ENCODE measurements at places on chromosomes 3 and 15.

DNA sequence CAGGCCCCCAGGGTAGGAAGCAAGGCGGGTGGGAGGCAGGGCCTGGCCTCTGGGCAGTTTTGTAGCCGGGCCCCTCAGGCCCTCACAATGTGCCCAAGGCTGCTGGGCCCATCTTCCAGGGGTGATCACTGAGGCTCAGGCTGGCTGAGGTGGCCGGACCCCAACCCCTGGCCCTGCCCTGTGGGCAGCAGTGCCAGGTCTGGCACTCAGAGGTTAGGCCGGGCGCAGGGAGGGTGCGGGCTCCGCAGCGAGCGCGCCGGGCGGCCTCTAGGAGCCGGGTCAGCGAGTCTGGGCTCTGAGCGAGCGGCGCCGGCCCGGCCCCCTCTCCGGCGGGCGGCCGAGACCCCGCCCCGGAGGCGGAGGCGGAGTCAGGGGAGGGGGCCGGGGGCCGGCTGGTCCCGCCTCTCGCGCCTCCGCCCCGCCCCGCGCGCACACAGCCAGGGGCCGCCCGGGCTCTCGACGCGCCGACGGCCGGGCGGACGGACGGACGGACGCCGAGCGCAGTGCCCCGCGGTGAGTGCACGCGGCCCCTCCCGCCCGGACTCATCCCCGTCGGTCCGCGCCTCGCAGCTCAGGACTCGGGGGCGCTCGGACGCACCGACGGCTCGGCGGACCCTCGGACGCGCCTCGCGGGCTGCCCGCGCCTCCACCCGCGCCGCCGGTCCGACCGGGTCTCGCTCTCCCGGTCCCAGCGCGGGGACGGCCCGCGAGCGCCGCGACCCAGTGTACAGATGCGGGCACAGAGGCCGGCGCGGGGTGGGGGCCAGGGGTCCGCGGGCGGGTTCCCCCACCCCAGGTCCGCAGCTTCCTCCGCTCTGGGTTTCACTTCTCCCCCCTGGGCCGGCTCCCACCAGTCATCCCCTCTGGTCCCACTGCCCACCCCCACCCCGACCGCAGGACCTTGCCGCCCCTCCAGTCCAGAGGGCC is at the start of gene FBLN2:
FBLN2 (plus strand) TSS at position 430 of the 927 bp plus-strand sequence. CDS start 21,231 bp downstream, outside the sequence.
- no peak for DNase-seq

GRCh38 chr3:10224794-10225665 is 23.2 kb upstream of the TATDN2 start:
- peak; percentile 71 for DNase-seq

DNA sequence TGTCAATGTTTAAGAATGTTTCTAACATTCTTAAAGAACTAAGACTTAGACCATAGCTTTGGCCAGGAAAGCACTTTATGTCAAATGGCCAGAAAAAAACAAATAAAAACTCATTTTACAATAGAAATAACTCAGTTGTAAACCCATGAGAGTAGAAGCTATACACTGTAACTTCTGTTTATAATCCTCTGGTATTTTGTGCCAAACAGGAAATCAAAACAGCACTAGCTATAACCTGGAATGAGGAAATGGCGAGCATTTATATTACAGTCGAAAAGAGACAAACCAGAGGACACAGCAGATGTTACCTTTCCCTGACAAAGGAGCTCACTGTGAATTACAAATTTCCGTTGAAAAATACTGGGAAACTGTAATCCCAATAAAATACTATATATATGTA is 10.3 kb downstream of the GK5 start:
- DNase-seq, result no peak

DNA sequence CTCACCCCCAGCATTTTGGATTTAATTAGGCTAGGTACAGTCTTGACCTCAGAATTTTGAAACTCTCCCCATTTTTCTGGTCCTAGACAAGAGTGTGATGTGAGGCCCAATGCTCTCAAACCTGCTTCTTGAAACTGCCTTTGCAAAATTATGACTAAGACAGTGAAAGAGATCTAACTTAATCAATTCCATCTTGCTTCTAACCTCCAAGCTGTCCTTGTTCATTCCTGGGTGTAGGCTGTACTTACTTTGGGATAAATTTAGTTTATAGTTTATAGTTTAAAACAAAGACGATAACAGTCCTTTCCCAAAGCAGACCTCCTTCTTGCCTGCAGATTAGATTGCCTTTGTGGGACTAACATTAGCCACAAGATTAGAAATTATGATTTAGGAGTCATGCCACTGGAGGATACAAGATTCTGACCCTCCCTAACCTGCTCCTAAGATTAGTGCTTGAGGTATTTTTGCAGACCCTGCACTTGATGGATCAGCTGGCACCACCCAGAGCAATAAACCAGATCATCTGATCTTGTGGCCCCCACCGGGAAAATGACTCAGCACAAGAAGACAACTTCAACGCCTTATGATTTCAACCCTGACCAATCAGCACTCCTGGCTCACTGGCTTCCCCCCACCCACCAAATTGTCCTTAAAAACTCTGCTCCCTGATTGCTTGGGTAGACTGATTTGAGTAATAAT is 59.6 kb downstream of the CD200R1L start:
- no peak for DNase-seq

GRCh38 chr3:45098310-45098709 is 47.9 kb downstream of the CDCP1 start:
- DNase-seq, result no peak
